ENCODE measurements at places on chromosomes 1 and 21.

- DNase-seq, result no peak
Measured at GRCh38 chr1:116950517-116951199, 40.9 kb downstream of the PTGFRN start.

DNA sequence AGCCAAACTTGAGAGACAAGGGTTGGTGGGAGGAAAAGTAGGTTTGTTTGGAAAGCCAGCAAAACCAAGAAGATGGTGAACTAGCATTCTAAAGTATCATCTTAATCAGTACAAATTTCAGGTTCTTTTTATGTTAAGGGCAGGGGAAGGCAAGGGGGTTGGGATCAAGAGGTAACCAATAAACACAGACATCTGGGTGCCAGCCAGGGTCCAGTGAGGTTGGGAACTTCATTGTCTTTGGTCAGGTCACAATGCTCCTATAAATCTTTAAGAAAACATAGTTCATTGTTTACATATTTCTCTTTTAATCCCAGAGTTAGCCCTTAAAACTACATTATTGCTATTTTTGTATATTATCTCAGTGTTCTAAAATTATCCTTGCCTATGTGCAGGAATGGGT, 126.2 kb upstream of the NR5A2 start:
- DNase-seq, result no peak

- no peak for DNase-seq
Measured at GRCh38 chr21:29080454-29080941, 7.0 kb upstream of the CCT8 start.

GRCh38 chr1:165069829-165070228, 286.7 kb downstream of the LMX1A start:
- no peak for DNase-seq

DNA sequence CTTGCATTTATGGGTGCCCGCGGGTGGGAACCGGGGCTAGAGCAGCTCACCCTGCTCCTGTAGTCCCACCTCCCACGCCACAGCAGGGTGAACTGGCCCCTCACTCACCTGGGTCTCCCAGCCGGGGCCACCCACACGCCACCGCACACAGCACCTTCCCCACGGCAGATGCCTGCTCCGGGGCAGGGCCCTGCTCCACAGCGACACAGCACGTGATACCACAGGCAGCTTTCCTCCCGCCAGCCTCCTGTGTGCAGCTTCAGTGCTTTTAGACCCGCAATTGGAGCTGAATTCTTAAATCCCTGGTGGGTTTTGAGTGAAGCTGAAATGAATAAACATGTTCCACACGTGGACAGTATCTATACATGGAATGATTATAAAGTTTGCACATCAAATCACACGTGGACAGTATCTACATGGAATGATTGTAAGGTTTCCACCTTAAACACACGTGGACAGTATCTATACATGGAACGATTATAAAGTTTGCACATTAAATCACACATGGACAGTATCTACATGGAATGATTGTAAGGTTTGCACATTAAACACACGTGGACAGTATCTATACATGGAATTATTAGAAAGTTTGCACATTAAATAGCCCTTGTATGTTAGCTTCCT, 93.1 kb upstream of the COL6A1 start:
- no peak for DNase-seq

- DNase-seq, result no peak
Measured at GRCh38 chr1:109567877-109568672, 19.7 kb downstream of the GNAI3 start.

Data from EH (cell line).